ENCODE measurements at places on chromosomes 6 and 20.

DNA sequence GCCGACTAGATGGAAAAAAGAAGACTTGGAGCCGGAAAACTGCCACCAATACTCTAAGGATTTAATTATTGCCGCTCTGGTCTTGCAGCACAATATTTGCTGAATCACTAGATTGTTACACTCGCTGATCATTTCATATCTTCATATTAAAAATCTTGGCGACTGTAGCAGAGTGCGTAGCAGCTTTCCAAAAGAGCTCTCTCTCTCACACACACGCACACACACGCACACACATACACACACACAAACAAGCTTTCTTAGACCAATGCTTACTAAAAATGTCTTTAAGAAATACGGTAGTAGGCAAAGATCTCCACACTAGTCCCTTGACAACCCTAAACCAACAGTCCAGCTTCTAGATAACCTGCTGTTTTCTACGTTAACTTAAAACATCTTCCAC, 7.7 kb downstream of the GRIK2 start:
- DNase-seq, result no peak

DNA sequence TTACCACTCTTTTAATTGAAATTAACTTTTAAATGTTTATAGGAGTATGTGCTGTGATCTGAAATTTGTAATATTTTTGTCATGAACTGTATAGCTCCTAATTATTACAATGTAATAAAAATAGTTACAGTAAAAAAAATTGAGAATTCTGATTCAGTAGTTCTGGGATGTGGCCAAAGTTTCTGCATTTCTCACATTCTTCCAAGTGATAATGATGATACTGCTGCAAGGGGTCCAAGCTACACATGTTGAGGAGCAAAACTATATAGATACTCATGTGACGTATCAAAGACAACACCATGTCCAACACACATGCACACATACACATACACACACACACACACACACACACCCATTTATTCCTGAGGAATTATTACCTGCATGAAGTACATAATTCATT, 71.0 kb upstream of the FAM83B start:
- DNase-seq, result no peak

DNA sequence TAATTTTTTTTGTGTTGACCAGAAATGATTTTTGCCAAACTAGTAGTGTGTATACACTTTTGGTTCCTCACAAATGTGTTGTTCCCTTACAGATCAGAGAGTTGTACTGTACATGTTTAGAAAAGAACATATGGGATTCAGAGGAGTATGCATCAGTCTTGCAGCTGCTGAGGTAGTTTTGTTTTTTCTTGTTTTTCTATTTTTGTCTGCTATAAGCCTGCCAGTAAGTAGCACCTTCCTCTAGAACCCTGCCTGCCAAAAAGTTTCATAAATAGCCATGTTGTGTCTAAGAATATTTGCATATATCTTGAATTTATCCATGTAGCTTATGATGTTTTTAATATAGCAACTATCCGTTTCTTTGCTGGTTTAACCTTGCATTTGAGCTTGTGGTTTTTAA, 46.4 kb downstream of the ORC3 start:
- no peak for DNase-seq

GRCh38 chr6:89749918-89750317, 69.7 kb downstream of the MDN1 start:
- no peak for DNase-seq

- peak; percentile 35 for DNase-seq
Observed at GRCh38 chr20:4112481-4113421, 97.4 kb upstream of the RNF24 start.

GRCh38 chr6:33455051-33455450, 675 bp downstream of the ZBTB9 start:
- DNase-seq, result no peak

DNA sequence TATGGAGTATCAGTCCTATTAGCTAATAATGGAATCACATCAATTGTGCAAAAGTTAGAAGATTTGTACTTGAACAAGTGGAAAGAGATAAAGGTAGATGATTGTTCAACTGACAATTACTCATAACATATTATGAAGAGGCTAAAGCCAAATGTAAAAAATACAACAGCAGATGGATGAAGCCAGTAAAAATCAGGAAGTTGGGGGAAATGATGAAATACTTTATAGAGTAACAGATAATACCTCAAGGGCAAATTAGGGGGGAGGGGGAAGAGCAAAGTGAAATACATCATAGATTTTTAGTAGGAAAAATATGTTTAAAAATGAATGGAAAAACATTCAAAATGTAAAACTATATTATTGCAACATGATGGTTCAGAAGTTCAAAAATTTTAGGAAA, 114.0 kb downstream of the PDSS2 start:
- no peak for DNase-seq

DNA sequence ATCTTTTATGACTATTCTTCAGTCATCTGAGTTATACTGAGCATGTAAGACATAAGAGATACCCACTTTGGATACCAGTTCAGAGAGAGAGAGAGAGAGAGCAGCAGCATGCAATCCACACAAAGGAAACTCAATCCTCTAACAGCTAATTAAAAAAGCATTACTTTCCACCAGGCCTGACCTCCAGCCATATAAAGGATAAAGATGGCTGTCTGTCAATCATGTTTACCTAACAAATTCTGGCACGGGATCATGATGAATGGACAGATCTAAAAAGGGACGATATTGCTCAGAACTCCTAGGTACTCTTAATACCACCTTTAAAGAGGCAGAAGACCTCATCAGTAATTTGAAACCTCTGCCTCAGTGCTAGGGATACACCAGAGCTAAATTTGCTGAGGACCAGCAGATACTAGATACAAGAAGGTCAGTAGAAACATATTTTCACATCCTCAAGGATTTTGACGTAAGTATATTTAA, 159.2 kb downstream of the RPS12 start:
- no peak for DNase-seq

All from GM20000 (cell line).